LHCN-M2 (cell line): ENCODE measurements at places on chromosomes 2 and 18.
A peak's percentile ranks its signal among the peaks of the same experiment; 100 is the strongest.

- DNase-seq: peak; percentile 44
Measured at GRCh38 chr2:43399515-43400264, 173.3 kb upstream of the ZFP36L2 start.

GRCh38 chr2:136068581-136069227 lies 49.2 kb downstream of the CXCR4 start:
- DNase-seq: no peak

- DNase-seq: no peak
Measured at GRCh38 chr2:101479810-101480209, 4.9 kb upstream of the RFX8 start.

DNA sequence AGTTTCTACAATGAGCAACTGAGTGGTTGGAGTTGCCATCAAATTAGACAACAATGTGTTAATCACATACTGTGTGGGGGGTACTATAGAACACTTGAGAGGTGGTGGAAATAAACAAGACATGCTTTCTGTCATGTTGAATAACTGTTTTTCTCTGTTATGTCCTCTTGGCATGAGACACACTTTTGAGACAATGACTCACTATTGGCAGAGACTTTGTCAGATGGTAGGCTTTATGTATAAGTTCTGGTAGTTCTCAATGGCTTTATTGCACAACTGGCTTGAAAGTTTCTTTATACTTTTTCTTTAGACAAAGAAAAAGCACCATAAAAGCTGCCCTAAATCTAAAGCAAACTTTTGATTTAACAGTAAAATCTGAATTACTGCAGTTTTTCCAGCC lies 578.7 kb downstream of the ADCYAP1 start:
- DNase-seq: no peak
